ENCODE measurements at places on chromosomes 4 and X.

GRCh38 chrX:3627594-3627993, 85.9 kb downstream of the PRKX start:
- DNase-seq = no peak

GRCh38 chr4:76984788-76985211, 35.2 kb downstream of the SEPTIN11 start:
- peak; percentile 100 for DNase-seq

GRCh38 chrX:355329-356050, 31.2 kb downstream of the PPP2R3B start:
- DNase-seq = no peak

- no peak for DNase-seq
Measured at GRCh38 chr4:90841676-90842075, 714.5 kb downstream of the CCSER1 start.

DNA sequence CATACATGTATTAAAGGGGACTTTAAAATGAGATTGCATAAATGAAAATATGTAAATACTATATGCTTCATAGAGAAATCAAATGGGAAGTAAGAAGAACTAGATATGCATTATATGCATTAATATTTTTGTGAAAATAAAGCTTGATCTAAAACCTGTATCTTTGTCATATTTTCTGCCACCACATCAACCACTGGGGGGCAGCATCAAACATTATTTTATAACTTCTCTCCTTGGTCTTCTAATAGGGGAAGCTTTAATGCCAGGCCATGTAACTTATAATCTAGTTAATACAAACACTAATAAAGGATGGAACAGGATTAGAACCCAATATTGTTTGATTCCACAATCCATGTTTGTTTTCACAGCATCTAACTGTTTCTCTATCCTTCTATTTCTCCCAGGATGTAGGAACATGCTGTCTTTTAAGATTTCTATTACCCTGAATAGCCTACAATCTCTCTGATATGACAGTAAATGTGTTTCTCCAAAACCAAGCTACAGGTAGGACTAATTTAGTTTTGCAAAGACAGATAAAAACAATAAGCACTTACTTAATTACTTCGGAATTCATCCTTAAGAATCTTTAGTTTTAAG, 10.0 kb downstream of the QRFPR start:
- no peak for DNase-seq

DNA sequence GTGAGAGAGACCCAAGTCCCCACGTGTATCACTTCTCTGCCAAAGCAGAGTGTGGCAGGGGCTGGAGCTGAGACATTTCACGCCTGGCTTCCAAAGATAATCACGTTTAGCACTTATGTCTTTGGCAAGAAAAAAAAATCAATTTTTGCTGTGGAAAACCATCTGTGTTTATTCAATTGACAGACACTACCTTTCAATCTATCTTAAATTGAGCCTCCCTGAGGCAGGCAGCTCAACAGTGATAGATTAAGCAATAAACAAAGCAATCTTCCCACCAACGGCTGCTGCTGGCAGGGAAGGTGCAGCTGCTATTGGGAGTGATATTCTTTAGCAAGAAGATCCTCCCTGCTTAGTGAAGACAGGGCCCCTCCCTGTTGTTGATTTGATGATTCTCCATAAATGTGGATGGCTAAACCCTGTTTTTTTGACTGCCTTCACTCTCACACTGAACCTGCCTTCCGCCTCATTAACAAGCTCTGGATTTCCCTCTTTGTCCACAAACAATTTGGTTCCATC, 11.6 kb upstream of the MAGEB17 start:
- DNase-seq = no peak

GRCh38 chr4:1053080-1053661, 41.7 kb downstream of the FGFRL1 start:
- peak; percentile 63 for DNase-seq

GRCh38 chr4:42480281-42480680, 83.0 kb downstream of the SHISA3 start:
- no peak for DNase-seq

DNA sequence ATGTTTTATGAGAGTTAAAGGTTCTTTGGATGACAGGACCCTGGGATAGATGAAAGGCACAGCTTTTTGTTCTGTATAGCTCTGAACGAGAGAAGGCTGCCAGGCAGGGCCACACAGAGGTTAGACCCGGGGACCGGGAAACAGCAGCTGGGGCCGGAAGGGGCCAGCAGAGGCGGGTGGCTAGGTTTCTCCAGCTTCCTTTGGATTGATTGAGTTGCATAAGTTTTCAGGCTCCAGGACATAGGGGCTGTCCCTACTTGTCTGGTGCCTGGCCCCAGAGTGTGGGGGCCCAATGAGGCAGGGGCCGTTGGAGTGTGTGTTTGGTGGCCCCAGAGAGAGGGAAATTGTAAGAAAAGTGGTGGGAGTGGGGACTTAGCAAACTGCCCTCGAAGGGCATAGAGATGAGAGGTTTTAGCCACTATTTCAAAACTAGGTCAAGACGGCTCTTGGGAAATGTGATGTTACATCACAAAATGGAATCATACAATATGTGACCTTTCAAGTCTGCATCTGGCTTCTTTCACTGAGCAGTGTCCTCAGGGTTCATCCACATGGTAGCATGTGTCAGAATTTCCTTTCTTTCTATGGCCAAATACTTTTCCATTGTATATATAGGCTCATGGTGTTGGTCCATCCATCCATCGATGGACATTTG, 3.7 kb downstream of the ZFP92 start:
- no peak for DNase-seq

DNA sequence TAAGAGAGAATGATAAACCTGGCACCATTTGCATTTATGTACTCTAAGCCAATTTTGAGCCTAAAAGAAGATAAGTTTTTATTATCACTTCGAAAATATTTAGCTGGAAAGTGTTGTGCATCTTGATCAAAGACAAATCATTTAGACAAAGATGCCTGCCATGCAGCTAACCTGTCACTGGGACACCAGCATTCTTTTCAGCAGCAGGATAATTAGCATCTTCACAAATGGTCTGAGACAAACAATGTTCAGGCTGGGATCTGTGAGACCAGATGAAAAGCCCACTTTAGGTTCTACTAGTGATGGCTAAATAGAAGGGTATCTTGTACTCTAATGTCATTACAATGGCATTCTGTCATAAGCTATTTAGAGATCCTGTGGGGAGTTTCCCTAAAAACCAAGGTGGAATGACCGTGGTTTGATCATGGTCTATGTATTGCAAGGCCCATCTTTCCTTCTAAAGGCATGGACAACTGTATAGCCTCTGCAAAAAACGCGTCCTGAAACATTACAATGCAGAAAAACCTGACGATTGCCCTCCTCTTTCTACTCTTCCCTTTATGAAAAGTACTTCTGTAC, 7.2 kb downstream of the PRDM8 start:
- DNase-seq = no peak

DNA sequence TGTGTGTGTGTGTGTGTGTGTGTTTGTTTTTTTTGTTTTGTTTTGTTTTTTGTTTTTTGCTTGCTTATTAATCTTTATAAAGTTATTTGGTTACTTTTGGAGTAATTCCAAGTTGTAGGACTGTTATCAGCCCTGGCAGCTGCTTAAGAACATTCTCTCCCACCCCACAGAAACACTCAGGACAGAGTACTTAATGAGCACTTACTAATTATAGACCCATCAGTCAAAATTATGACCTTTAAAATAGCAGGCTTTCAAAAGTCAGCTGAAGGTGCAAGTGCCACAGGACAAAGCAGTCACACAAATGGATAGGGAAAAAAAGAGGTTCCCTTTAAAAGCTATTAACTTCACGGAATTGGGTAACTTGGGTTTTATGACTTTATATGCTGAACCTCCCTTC, 69.0 kb downstream of the BEND2 start:
- DNase-seq = no peak

DNA sequence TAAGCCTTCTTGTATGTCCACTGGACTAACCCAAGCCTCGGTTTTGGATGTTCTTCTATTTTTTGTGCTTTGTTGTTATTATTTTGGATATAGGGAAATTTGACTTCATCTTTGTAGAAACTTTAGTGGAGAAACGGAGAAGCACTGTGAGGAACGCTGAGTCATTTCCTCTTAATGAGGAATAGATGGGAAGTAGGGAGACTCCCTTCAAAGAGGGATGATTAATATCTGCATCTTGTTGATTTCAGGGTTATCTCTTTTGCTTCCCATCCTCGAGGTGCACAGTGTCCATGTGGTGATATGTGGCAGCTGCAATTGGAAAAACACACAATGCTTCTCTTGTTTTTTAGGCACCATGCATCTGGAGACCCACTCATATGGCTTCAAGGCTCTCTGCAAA, 1147.9 kb downstream of the NLGN4X start:
- no peak for DNase-seq

DNA sequence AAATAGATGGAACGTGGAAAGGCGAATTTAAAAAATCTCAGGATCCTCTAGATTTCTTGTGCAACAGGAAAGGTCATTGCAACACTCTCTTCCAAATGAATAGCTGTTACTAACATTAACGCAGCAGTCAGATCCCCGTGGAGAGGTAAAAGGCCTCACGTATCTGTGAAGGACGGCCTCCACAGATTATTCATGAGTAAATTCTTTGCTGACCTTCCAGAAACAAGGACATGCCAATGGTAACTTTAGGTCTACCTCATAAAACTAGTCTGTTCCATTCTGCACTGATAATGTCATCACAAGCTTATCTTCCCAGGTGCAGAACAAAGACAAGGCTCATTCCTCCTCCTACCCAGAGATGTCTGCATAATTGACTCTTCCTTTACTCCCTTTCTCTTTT, 16.1 kb upstream of the REPS2 start:
- DNase-seq = peak; percentile 26

DNA sequence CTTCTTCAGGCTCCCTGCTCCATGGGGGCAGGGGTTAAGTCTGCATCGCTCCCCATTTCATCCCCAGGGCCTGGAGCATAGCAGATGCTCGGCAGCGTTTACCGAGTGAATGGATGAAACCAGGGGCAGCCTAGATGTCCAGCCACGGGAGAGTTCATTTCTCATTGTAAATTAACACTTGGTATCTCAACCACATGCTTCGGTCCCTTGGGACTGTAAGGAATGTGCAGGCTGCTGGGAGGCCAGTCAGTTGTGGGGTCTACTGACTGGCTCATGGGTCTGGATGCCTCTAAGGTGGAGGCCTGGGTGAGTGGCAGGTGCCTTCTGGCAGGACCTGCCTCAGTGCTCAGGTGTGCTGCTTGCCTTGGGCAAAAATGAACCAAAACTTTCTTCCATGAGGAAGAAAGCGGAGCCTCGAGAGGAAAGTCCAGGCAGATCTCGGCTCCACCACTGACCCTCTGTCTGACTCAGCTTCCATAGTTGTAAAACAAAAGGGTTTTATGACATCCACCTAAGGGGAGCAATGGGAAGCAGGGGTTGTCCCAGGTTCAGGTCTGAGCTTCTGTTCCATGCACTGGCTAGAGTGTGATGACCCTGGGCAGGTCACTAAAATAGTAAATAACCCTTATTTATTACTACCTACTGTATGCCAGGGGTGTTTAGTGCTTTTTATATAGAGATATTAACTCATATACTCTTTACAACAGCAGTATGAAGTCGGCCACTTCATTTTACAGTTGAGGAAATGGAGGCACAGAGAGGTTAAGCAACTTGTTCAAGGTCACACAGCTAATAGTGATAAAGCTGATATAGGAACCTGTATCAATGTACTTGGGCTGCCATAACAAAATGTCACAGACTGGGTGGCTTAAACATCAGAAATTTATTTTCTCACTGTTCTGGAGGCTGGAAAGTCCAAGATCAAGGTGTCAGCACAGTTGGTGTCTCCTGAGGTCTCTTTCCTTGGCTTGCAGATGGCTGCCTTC, 144.3 kb upstream of the STX18 start:
- no peak for DNase-seq

GRCh38 chrX:2962381-2962780, 33.2 kb upstream of the ARSD start:
- DNase-seq = no peak

DNA sequence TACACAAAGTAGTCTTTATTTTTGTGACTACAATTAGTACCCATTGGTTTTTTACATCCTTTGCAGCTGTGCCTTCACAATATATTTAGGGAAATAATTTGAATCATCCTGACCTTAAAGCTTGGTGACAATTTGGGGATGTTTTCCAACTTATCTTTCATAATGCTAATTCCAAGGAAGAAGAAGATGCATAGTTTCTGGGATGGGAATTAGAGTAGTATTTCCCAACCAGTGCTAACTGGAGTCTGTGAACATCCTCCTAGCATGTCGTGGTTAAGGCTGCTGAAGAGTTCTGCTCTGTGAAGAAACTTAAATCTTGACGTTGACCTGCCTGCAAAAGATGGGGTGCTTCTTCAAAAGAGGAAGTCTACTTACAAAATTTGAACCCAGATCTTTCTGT, 173.5 kb downstream of the ANK2 start:
- no peak for DNase-seq

DNA sequence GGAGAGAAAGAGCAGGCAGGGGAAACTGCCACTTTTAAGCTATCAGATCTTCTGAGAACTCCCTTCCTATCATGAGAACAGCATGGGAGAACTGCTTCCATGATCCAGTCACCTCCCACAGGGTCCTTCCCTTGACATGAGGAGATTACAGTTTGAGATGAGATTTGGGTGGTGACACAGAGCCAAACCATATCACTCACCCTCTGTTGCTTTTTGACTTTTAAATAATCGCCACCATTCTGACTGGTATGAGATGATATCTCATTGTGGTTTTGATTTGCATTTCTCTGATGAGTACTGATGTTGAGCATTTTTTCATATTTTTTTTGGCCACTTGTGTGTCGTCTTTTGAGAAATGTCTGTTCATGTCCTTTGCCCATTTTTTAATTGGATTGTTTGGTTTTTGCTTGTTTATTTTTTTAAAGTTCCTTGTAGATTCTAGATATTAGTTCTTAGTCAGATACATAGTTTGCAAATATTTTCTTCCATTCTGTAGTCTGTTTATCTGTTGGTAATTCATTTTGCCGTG, 6.5 kb upstream of the PAQR3 start:
- no peak for DNase-seq

DNA sequence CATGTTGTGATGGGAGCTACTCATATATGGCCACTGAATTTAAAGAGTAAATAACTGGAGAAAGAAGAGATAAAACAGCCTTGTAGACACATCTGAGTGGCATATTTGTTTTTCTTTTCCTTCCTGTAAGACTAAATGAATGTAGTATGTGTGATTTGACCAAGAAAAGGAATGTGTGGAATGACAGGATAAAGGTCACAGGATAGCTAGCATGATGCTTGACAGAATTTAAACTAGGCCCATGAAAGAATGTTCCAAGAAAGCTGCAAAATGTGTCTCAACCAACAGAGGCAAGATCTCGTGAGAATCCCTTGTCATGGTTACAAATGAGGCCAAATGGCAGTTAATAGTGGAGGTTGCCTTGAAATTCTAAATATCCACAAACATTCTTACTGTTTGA, 137.0 kb downstream of the KCNIP4 start:
- no peak for DNase-seq

Measured in skeletal muscle cell (primary cell).